ENCODE measurements at places on chromosomes 2 and 18.

DNA sequence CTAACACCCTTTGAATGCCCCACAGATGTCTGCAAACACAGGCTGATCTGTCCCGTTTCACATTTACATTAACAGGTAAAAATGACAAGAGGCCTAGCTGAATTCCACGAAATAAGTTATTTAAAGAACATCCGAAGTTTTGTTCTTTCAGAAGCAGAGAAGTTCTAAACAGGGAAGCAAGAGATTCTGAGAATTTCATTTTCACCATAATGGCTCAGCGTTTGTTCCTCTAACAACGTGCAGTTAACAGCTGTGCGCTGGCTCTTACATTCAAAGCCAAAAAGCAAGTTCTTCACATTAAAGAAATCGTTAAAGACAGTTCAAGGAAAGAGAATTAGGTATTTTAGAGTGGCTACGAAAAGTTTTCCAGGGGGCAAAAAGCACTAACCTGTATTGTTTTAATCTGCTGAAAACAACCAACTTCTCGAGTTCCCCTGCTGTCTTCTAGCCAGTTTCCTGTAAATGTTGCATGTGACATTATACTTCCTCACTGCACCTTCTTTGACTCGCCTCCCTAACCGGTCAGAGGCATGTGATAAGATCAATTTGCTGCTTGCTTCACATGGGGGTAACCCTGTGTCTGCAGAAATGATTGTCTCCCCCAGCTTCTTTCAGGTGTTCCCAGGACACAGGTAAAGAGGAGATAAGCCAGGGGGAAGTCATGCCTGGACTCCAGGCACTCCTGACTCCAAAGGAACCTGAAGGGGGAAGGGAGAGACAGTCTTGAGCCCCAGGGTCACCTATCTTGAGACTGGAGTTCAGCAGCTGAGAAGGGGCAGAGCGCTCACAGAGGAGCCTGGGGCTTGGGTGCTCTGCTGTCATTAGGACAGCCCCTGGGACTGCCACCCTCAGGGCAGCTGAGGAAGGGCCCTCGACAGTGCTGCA lies 36.8 kb upstream of the WIPF1 start:
- no peak for DNase-seq

GRCh38 chr2:54750040-54750439 lies 26.6 kb downstream of the EML6 start:
- no peak for DNase-seq

DNA sequence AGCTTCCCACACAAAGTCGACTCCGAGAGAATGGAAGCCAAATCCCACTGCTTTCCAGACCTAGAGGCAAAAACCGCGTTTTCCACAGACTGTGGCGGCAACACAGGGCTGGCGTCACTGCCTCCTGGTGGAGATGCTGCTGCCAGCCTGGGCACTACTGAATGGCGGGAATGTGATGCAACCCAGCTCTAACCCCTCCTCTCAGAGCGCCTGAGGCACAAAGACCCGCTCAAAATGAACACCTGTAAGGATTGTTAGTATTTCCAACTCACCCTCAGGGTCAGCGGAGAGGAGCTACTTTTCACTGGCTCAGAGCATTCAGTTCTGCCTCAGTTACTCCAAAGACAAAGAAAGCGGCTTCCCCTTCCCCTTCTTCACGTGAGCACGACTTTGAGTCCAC lies 548.0 kb upstream of the SALL3 start:
- no peak for DNase-seq

GRCh38 chr2:6999211-6999877 lies 82.1 kb downstream of the RNF144A start:
- no peak for DNase-seq

GRCh38 chr2:75276093-75277029 lies 77.0 kb upstream of the TACR1 start:
- DNase-seq, result no peak

- no peak for DNase-seq
These were observed 3.8 kb downstream of the MRPL30 start for GRCh38 chr2:99184811-99185210.

GRCh38 chr2:16745466-16745865 lies 79.8 kb upstream of the CYRIA start:
- DNase-seq, result no peak

GRCh38 chr18:25535495-25535894 lies 183.5 kb upstream of the ZNF521 start:
- DNase-seq, result no peak

DNA sequence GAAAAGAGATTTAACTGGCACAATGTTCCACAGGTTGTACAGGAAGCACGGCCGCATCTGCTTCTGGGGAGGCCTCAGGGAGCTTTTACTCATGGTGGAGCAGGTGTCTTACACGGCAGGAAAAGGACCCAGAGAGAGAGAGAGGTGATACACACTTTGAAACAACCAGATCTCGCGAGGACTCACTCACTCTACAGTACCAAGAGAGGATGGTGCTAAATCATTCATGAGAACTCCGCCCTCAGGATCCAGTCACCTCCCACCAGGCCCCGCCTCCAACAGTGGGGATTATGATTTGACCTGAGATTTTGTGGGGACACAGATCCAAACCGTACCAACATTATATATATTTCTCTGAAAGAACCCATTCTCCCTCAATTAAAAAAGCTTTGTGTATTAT lies 79.7 kb upstream of the DOCK10 start:
- no peak for DNase-seq

DNA sequence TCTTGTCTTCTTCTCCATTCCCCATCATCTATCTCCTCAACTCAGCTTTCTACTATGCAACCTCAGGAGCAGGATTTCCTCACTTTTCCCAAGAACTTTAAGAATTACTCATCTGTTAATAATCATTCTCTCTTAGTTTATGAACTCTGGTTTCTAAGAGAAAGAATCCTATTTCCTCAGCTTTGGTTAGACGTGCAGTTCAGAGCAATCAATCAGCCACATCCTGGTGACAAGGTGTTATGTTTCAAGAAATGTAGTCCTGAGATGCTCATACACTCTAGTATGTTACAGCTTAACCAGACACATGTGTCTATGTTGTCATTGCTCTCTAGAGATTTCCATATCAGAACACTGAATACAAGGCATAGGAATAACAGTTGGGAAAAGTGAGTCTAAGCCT lies 277.9 kb downstream of the MBD2 start:
- no peak for DNase-seq

- DNase-seq, result no peak
These were observed 40.6 kb downstream of the EHD3 start for GRCh38 chr2:31274401-31275075.

DNA sequence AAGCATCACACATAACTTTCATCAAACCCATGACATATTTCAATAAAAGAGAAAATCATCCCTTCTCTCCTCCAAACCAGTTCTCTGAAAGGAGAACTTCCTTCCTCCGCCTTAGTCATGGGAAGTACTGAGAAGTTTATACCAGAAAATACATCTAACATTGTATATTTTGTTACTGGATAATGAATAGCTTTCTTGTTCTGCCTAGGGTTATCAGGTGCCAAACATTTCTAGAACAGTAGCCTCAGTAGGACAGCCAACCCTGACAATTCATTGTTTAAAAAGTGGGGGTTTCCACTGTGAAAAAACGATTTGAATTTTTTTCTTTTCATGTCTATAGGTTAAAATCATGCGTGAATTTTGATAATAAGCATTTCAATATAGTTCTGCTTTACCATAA lies 16.0 kb upstream of the DAW1 start:
- no peak for DNase-seq

DNA sequence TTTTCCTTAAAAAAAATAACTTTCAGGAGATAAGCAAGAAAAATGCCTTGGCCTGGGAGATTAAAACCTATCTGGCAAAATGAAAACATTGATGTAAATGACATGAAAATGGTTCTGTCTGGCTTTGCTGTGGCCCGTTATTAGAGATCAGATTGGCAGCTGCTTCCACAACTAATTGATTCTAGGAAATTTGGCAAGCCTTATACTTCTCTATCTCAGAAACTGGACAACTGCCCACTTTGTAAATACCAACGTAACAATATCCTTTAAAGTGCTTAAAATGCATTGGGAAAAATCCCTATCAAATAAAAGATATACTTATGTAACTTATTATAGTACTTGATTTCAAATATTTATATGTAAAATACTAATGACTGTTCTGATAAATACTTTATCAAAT lies 14.2 kb upstream of the SKA1 start:
- no peak for DNase-seq

GRCh38 chr2:240248721-240249422 lies 108.4 kb upstream of the OTOS start:
- DNase-seq, result no peak

- no peak for DNase-seq
These were observed 45.2 kb upstream of the NFU1 start for GRCh38 chr2:69482471-69482870.

DNA sequence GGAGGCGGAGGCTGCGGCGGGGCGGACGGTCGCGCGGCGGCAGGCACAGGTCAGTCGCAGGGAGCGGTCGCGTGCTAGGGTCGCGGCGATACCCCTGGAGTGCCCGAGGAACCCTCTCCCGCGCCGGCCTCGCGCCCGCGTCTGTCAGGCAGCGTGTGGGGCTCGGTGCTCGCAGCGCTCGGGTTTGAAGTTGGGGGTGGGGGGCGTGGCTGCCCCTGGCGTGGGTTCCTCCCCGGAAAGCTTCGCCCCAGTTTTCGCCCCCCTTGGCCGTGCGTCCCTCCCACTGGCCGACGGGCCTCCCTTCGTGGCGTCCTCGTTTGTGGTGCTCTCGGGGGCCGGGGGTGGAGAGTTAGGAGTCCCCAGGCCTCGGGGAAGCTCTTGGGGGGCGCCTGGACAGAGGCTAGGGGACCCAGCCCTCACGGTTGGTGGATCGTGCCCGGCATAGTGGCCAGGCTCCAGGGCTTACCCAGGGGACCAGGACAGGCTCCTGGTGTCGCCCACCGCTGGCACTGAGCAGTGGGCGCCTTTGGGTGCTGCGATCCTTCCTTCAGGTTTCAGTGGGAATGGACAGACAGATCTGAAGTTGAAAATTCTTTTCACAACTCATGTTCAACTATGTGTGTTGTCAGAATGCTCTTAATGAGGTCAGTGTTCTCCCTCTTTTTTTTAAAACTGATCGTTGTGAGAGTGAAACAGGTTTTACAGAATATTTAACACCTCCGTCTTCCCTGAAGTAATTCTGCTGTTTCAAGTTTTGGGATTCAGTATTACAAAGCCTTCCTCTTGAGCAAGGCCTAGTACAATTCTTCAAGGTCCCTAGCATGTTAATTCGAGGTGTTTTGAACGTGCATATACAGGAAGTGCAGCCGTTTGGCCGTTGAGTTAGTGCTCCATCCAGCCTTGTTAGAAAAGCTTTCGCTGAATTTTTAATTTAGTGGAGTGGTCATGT lies 604 bp downstream of the RALBP1 start:
- no peak for DNase-seq

Data from stimulated activated CD4-positive, alpha-beta T cell treated with anti-CD3 and anti-CD28 coated beads, Interleukin-12 subunit alpha, Interleukin-12 subunit beta, amount 100 ng/mL, for 24 hours (primary cell).